ENCODE measurements at places on chromosomes 5 and 9. TPM values are rescaled to one million over a fixed set of nuclear protein-coding genes. Genes with fewer than 3 reads are reported as not detected.

The FRMD3 gene
- 0.10 TPM for total RNA-seq

The ZFP37 gene
- total RNA-seq = 2.7 TPM

The TSC1 gene
- total RNA-seq = 39.0 TPM

GRCh38 chr5:168215646-168216045 lies 75.8 kb upstream of the WWC1 start:
- DNase-seq = peak; percentile 41

GRCh38 chr9:127396253-127396807 lies 639 bp upstream of the SLC2A8 start:
- no peak for DNase-seq

GRCh38 chr5:5285906-5286305 lies 136.6 kb upstream of the ICE1 start:
- DNase-seq = no peak

- DNase-seq = no peak
These were observed 52.3 kb upstream of the JMY start for GRCh38 chr5:79183617-79184016.

DNA sequence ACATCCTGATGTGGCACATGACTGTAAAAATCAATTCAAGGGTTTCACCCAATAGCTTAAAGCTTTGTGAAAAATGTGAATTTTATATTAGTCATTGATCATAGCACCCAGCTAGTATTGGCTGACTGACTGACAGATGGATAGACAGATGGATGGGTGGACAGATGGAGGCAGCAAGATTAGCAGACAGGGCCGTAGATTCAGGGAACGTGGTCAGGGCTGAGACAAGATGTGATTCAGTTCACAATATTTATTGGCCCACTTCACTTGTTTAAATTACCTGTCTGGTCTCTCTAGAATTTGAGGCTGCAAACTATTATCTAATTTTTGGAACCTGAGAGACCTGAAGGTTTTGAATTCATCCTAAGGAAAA lies 12.0 kb upstream of the PCSK5 start:
- no peak for DNase-seq

DNA sequence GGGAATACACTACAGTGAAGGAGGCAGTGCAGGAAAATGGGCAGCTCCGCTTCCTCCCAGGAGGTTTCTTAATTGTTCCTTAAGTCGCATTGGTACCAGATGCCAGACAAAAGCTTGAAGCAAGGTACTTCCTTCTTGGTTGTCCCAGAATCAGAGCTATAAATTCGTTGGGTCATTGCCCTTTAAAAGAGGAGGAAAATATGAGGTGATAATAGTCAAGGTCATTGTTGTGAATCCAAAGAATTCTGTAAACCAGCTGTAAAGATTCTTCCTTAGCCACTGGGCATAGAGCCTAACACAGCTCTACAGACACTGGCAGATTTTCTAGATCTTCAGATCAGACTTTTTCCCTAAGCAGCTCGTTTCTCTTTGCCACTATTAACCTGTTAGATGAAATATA lies 444.1 kb upstream of the TLE4 start:
- no peak for DNase-seq

DNA sequence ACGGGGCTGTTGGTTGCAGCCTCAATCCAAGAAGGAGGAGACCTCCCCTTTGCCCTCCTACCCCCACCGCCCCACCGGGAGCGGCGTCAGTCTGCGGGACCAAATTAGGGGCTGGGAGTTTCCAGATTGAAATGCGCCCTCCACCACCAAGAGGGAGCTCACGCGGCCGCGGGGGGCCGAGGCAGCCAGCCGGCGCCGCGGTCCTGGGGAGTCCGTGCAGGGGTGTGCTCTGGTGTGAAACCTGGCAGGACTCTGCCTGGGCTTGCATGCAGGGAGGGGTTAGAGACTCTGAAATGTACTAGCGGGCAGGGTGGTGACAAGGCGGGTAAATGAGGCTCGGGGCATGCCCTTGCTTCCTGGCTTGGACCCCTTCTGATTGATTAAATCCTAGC lies 989 bp upstream of the FBN2 start:
- DNase-seq = no peak
